SHP77 treated with DMSO at 0.1 percent for 48 hours (cell line): ENCODE measurements at places on chromosomes 7 and 10.

GRCh38 chr7:36764929-36765328 is 40.6 kb upstream of the AOAH start:
- DNase-seq, result no peak

GRCh38 chr7:34073676-34074075 is 168.3 kb downstream of the BMPER start:
- DNase-seq, result no peak

DNA sequence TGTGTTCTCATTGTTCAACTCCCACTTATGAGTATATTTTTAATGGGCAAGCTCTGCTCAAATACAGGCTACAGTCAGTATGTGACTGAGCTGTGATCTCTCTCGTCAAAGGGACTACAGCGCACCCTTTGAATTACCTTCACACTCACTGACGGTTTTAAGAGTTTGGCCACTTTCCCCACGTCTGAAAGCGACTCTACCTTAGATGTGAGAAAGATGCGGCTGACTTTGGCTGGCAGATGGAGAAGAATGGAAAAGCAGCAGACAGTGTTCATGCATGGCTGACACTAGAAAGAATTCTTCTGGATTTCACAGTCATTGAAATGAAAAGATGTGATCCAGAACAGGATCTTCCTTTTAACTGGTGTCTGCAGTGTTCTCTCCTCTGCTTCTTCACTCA is 2.0 kb upstream of the ATRNL1 start:
- DNase-seq, result no peak

DNA sequence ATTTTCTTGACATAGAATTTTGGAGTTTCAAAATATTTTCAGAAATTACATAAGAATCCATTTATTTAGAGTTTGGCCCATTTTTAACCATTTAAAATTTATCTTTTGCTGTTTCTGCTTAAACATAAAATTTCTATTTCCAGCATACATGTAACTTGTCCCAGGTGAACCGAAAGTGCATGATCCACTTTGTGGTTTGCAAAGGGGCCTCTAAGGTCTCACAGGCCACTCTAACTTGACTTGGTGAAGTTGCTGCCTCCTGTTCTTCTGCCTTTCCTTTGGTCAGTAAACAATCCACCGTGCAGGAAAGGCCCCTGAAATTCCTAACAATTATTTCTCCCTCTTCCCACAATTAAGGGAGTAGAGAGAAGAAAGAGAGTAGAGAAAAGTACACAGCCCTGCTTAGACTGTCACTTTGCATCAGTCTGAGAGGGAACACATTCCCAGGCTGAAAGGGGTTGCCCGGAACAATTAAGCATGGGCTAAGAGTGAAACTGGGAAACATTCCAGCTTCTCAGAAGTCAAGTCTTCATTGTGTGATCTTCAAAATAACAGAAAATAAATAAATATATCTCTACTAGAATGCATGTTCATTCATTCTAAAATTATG is 79.5 kb upstream of the SEMA3A start:
- DNase-seq, result no peak

DNA sequence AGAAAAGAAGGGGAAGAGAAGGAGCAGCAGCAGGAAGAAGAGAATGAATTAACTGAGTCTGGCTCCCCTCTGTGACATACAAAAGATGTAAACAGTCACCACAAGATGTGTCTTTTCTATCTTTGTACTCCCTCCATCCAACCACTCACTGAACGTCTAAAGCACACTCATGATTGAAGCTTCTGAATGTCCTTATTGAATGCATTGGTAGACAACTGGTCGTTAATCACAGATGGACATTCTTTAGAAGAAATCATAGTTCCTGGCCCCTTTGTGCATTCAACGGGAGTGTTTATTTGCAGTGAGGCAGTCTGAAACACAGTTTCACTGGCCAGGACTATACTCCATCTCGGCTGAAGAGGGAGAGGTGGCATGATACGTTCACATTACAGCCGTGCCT is 206.3 kb upstream of the KMT2E start:
- DNase-seq, result no peak

GRCh38 chr7:36047091-36047658 is 105.9 kb upstream of the EEPD1 start:
- no peak for DNase-seq
